ENCODE measurements at places on chromosomes 3 and 15.

- no peak for DNase-seq
Measured at GRCh38 chr15:82136120-82136519, 90.3 kb upstream of the MEX3B start.

GRCh38 chr3:193593668-193594030, 641 bp downstream of the OPA1 start:
- DNase-seq, result no peak

- DNase-seq, result no peak
Measured at GRCh38 chr3:13137941-13138832, 65.0 kb upstream of the IQSEC1 start.

- no peak for DNase-seq
Measured at GRCh38 chr15:43748376-43748775, 2.1 kb downstream of the PDIA3 start.

- DNase-seq, result no peak
Measured at GRCh38 chr3:172065967-172066762, 26.8 kb downstream of the FNDC3B start.

- DNase-seq, result no peak
Measured at GRCh38 chr3:123686251-123686650, 101.4 kb upstream of the HACD2 start.

- no peak for DNase-seq
Measured at GRCh38 chr3:178048768-178049167, 487.5 kb upstream of the KCNMB2 start.

- DNase-seq, result no peak
Measured at GRCh38 chr3:15063656-15064286, 1.3 kb downstream of the MRPS25 start.

- no peak for DNase-seq
Measured at GRCh38 chr15:85597155-85597815, 197.4 kb downstream of the KLHL25 start.

DNA sequence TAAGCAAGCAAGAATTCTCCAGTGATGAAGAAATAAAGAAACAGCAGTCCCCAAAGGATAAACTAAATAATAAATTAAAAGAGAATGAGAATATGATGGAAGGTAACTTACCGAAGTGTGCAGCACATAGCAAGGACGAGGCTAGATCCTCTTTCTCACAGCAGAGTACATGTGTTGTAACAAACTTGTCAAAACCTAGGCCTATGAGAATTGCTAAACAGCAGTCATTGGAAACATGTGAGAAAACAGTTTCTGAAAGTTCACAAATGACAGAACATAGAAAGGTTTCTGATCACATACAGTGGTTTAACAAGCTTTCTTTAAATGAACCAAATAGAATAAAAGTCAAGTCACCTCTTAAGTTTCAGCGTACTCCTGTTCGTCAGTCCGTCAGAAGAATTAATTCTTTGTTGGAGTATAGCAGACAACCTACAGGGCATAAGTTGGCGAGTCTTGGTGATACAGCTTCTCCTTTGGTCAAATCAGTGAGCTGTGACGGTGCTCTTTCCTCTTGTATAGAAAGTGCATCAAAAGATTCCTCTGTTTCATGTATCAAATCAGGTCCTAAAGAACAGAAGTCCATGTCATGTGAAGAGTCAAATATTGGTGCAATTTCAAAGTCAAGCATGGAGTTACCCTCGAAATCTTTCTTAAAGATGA, 4.5 kb upstream of the SCG5 start:
- DNase-seq, result no peak

DNA sequence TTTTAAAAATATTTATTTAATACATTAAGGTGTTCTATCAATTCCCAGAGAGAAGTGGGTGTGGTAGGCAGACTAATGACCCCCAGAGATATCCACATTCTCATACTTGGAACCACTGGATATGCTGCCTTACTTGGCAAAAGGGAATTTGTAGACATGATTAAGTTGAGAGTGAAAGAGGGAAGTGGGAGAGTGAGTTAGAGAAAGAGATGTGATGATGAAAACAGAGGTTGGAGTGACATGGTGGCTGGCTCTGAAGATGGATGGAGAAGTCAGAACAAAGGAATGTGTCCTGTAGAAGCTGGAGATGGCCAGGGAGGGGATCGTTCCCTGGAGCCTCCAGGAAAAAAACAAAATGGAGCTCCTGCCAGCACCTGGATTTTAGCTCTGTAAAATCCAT, 32.0 kb downstream of the TNFAIP8L3 start:
- no peak for DNase-seq

DNA sequence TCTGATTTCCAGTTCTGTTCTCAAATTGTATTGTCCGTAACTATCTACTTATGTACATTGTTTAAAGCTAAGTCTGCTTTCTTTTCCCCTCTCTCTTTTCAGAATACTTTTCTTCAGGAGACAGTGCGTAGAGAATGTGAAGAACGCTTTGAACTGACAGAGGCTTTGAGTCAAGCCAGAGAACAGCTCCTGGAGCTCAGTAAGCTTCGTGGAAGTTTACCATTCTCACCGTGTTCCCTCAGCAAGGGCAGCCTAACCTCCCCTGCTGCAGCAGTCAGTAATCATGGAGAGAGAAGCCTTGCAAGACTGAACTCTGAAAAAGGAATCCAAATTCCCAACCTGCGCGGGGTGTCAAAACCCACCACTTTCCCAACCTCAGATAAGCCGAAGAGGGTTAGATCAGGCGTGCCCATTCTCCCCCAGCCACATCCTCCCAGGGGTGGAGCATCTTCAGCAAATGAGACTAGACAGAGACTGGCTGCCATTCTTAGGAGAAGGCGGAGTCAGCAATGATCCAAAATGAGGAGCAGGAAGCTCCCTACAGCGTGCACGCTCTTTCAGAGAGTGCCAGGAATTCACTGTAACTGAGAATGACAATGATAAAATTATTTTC, 114.6 kb downstream of the CCNL1 start:
- DNase-seq, result no peak

GRCh38 chr3:20325563-20325962, 139.6 kb upstream of the SGO1 start:
- DNase-seq, result no peak

GRCh38 chr3:180284331-180285110, 247.8 kb upstream of the PEX5L start:
- DNase-seq, result no peak

- DNase-seq, result no peak
Measured at GRCh38 chr15:26013981-26014380, 150.9 kb upstream of the ATP10A start.

DNA sequence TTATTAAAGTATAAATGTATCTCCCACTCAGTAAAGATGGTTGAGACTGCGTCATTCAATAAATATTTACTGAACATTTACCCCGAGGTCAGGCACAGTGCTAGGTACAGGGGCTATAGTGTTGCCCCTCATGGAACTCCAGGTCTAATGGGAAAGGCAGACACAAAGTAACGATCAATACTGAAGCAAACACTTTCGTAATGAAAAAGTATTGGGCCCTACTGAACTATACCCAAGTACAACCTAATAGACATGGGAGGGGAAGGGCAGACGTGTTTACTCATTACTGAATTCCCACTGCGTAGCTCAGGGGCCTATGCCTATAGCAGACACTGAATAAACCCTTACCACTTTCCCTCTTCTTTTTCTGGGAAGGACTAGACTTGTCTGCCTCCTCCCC, 56.9 kb downstream of the KLHL6 start:
- DNase-seq, result no peak

GRCh38 chr15:100330221-100330620, 11.6 kb downstream of the ADAMTS17 start:
- DNase-seq, result no peak

DNA sequence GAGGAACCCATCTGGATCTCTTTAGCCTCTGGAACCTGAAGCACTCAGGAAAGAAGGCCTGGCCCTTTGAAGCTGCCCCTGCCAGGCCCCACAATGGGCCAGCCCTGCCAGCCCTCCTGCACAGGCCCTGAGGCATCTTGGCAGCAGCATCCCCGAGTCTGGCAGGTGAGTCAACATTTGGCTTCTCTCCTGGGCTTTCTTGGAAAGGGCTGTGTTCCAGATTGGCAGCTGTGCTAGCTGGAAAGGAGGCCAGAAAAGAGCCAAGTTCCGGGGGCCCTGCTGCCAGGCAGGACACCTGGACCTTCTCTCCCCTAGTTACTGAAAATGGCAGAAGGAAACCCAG, 187.2 kb downstream of the SHQ1 start:
- peak; percentile 56 for DNase-seq

DNA sequence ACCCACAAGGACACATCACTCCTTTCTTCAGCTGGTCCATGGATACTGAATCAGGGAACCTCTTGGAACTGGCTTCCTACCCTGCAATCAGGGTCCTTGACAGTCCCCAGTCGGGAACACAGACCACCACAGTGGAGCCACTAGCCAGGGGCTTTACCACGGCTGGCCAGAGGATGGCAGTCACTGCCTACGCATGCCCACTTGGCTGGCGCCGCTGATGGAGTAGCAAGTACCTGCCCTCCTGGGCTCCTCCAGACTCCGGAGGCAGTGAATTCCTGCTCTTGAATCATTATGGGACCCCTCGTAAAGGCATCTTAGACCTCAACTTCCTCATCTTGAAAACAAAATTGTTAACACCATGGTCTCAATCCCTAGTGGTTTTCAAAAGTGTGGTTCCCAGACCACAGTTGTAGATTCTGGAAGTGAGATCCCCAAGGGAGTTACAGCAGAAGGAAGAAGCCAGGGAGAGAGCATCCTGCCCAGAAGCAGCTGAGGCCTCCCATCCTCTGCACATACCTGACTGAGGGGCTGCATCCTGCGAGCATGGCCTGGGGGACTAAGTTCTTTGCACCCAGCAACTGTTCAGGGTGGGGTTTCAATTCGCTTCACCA, 9.1 kb upstream of the SKIC8 start:
- DNase-seq, result peak; percentile 97

DNA sequence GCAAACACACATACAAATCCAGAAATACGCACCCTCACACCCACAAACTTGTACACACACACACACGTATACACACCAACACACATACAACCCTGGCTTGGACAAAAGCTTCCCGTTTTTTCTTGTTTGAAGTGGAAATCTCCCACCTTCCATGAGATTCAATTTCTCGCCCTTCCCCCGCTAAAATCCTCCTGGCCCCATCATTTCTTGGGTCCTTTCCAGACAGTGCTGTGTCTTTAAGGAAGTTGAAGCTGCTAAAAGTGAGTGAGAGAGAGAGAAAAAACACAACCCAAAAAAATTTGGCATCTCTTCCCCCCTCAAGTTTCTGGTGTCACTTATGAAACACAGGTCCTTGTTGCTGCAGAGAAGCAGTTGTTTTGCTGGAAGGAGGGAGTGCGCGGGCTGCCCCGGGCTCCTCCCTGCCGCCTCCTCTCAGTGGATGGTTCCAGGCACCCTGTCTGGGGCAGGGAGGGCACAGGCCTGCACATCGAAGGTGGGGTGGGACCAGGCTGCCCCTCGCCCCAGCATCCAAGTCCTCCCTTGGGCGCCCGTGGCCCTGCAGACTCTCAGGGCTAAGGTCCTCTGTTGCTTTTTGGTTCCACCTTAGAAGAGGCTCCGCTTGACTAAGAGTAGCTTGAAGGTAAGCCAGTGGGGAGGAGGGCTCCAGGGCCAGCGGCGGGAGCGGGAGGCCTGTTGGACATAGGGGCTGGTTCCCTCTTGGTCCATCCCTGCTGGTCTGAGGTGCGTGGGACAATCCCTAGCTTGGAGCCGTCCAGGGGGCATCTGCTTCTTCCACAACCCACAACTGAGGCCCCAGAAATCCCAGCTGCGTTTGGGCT, at the start of gene ISLR:
ISLR (plus strand) TSS at position 331 of the 839 bp plus-strand sequence. CDS start 1,149 bp downstream, outside the sequence.
- DNase-seq, result peak; percentile 85

DNA sequence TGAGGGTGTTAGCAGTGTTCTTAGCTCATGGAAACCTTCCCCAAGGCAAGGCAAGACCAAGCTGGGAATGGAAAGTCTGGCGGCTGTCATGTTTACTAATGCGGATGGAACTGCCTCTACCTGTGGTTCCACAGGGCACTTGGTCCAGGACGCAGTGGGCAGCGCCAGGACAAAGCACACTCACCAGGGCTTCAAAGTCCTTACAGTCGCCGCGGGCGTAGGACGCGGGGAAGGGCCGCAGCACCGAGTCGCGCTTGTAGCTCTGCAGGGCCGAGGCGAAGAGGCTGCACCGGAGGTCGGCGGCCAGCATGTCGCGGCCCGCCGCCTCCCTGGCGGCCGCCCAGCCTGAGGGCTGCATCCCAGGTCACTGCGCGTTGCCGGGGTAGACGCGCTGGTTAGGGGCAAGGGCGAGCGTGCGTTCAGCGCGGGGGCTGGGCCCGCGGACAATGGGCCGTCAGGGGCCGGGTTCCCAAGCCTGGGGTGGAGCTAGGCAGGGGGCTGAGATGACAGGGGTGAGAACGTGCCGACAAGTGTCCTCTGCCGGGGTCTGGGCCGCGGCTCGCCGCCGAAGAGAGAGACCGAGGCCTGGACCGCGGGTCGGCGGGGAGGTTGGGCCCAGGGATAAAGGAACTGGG, 497 bp downstream of the PARP16 start:
- DNase-seq, result no peak

DNA sequence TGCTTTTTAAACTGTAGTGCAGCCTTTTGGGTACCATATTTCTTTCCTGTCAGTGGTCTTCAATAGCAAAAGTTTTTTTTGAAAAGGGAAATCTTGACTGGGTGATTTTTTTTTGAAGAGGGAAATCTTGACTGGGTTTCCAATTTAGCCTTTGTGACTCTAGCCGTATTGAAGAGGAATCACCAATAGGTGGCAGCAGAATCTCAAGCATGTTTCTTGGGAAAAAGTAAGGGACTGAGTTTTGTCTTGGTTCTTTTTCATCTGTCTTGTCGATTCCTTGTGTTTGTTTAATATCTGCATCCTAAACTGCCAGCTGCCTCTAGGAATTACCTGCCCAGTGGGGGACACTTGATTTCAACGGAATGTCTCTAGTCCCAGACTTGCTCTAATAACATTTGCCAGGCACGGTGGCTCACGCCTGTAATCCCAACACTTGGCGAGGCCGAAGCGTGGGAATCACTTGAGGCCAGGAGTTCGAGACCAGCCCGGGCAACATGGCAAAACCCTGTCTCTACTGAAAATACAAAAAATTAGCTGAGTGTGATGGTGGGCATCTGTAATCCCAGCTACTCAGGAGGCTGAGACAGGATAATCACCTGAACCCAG, 89.2 kb downstream of the RBPMS2 start:
- DNase-seq, result no peak

DNA sequence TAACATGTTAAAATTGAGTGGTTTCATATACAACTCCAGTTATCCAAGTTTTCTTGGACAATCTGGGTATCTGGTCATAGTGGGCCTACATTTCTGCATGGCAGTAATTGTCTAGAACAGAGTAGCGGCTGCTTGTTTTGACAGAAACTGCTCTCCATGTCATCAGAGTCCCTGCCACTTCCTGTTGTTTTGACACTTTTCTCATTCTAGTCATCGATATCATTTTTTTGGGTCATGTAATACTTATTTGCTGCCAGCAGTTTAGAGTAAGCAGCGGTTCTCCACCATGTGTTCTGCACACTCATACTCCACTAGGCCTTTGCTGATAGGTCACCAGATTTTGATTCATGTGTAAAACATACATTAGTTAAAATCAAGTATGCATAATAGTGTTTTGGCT, 81.5 kb downstream of the SLC25A26 start:
- DNase-seq, result no peak

- no peak for DNase-seq
Measured at GRCh38 chr3:59563966-59564365, 514.1 kb upstream of the CFAP20DC start.

GRCh38 chr15:70099967-70100473, 2.3 kb upstream of the TLE3 start:
- no peak for DNase-seq

- no peak for DNase-seq
Measured at GRCh38 chr15:88701561-88702095, 62.8 kb downstream of the ISG20 start.

- DNase-seq, result no peak
Measured at GRCh38 chr3:125239266-125239665, 26.7 kb upstream of the SLC12A8 start.
